ENCODE measurements at places on chromosomes 6 and 20.

DNA sequence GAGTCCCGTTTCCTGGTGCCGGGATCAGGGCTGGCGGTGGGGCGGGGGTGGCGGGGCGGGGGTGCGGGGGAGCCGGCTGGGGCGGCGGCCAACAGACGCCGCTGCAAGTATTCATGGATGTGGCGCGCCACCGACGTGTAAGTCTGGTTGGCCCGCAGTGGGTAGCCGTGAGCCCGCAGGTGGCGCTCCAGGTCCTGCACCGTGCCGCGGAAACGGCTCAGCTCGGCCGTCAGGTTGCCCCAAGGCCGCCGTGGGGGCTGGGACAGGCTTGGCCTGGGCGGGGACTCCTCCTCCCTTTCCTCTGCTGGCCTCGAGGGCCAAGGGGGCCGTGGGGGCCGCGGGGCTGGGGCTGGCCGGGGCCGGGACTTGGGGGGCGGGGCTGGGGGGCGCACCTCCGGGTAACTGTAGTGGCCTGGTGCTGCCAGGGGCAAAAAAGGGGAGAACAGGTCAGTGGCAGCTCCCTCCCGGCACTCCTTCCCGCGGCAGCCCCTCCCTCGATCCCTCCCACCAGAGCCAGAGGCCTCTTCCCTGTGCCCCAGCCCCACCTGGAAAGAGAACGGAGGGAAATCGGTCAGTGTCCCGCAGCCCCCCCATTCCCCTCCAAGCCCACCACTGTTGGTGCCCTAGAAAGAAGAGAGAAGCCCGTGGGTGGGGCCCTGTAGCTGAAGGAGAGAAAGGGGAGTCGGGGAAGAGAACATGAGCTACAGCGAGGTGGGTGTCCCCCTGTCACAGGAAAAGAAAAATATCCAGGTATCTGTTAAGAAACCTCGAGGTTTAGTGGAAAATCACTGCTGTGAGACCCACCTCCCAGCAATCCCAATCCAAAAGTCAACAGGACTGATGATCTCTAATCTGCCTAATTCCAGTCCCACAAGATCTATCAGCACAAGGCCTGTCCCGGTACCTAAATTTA is 21.3 kb downstream of the TNXB start:
- DNase-seq: peak; percentile 68

GRCh38 chr6:26021350-26022131 is 58.9 kb downstream of the TRIM38 start:
- peak; percentile 87 for DNase-seq

DNA sequence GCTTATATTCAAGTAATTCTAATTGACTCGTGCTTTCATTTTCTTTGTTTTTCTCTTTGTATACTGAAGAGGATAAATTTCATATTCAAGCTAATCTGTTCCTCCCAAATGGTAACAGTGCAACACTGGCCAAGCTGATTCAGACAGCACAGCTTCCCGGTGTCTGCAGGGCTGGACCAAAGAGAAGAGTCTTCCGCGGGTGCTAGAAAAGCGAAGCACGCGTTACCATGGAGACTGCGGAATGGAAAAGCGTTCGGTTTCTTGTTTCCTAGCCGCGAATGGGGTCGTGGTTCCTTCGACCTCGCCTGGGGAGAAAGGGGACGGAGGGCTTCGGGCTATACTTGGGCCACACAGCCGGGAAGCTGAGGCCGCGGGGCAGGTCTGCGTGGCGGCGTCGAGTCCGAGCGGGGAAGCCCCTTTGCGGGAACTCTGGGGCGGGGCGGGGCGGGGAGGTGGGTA is 6.2 kb upstream of the ZNF311 start:
- DNase-seq: no peak

DNA sequence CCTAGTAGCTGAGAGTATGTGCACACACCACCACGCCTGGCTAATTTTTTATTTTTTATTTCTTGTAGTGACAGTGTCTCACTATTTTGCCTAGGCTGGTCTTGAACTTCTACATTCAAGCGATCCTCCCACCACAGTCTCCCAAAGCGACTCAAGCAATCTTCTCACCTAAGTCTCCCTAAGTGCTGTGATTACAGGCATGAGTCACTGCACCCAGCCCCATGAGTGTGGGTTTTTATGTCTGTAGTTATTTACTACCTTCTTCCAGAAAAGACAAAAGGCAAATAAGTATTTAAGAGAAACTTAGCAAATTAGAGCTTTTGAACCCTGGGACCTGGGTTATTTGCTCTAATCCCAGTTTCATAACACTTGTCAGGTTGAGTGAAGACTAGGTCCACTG is 92.3 kb upstream of the HCRTR2 start:
- no peak for DNase-seq

GRCh38 chr20:1394686-1395085 is 1.8 kb upstream of the FKBP1A start:
- DNase-seq: no peak

DNA sequence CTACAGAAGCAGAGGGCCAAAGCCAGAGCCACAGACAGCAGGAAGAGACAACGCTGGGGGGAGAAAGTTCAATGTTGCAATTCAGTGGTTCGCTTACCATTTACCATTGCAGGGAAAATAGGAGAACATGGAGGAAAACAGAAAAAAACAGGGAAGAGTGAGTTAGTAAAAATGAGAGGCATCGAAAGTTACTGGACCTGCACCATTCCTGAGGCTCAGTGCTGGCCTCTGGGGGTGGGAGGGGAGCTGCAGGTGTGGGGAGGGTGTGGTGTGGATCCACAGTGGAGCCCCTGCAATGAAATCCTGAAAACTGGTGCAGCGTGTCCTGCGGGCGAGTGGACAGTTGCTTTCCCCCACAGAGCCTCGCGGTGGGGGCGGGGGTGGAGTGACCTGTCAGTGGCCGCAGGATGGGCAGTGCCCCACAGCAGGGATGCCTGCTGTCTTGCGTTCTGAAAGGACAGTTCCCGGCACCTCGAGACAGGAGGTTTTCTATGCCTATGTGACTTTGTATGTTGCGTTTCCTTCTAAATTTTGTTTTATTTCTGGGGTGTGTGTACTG is 5.7 kb downstream of the TMEM181 start:
- DNase-seq: no peak

DNA sequence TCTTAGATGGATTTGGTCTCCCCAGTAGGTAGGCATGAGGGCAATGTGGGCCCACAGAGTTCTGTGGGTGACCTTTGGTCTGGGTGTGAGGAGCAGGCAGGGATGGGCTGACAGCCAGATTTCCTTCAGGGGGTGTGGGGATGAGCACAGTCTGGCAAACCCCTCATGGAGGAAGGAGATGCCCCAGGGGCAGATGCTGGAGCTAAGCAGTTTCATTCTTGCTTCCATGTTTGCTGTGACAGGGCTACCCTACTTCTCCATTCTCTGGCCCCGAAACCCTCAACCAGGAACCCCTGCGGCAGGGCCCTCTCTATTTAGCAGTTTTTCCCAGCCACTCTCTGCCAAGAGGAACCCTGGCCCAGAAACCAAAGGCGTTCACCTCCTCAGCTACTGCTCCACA is 40.4 kb downstream of the GCLC start:
- no peak for DNase-seq

- DNase-seq: no peak
These were observed 104.6 kb upstream of the TNFAIP3 start for GRCh38 chr6:137762168-137763090.

DNA sequence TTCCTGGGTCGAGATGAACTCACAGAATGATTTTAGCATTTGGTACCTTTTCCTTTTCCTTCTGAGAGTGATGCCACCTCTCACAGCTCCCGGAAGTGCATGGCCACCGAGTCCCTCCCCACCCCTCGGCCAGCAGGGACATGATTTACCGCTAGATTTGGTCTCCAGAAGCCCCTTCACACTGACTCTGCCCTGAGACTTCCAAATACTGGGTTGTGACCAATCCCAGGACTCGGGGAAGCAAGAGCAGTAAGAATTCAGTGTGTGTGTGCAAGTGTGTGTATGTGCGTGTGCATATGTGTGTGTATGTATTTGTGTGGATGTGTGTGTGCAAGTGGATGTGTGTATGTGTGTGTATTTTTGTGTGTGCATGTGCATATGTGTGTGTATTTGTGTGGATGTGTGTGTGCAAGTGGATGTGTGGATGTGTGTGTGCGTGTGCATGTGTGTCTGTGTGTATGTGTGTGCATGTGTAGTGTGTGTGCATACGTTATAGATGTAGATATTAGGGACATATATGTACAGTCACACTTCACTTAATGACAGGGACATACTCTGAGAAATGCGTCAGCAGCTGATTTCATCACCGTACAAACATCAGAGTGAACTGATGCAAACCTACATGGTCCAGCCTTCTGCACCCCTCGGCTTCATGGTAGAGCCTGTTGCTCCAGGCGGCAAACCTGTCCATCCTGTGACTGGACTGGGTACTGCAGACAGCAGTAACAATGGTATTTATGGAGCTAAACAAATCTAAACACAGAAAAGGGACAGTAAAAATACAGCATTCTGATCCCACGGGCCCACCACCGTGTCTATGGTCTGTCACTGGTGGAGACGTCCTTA is 374.5 kb downstream of the TAF4 start:
- DNase-seq: no peak

GRCh38 chr6:136963259-136963658 is 41.2 kb downstream of the SLC35D3 start:
- DNase-seq: no peak

- DNase-seq: no peak
These were observed 5.9 kb downstream of the CASS4 start for GRCh38 chr20:56417911-56418310.

- no peak for DNase-seq
These were observed 127.4 kb downstream of the ADGRG6 start for GRCh38 chr6:142429195-142429594.

DNA sequence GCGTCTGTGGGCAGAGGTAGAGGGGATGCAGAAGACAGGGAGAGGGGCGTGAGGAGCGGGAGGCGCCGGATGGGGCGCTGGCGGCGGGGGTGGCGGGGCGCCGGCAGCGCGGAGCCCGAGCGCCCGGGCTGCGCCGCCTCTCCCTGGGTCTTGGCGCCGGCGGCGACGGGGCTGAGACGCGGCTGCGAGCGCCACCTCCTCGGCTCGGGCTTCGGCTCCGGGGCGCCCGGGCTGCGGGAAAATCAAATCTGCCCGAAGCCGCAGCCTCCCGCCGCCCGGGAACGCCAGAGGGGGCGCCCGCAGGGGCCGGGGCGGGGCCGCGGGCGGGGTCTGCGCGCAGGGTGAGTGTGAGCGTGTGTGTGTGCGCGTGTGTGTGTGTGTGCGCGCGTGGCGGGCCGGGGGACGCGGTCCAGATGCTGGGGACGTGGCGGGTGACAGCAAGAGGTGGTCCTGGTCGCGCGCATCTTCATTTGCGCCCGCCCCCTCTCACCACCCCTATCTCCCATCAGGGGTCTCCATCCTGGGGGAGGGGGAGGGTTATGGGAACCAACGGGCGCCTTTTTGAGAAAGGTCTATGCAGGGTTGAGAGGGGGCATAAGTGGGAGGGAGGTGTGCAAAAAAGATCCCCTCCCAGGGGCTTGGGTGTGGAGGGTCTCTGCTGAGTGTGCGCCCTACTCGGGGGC is 646 bp upstream of the CPNE5 start:
- DNase-seq: peak; percentile 41

DNA sequence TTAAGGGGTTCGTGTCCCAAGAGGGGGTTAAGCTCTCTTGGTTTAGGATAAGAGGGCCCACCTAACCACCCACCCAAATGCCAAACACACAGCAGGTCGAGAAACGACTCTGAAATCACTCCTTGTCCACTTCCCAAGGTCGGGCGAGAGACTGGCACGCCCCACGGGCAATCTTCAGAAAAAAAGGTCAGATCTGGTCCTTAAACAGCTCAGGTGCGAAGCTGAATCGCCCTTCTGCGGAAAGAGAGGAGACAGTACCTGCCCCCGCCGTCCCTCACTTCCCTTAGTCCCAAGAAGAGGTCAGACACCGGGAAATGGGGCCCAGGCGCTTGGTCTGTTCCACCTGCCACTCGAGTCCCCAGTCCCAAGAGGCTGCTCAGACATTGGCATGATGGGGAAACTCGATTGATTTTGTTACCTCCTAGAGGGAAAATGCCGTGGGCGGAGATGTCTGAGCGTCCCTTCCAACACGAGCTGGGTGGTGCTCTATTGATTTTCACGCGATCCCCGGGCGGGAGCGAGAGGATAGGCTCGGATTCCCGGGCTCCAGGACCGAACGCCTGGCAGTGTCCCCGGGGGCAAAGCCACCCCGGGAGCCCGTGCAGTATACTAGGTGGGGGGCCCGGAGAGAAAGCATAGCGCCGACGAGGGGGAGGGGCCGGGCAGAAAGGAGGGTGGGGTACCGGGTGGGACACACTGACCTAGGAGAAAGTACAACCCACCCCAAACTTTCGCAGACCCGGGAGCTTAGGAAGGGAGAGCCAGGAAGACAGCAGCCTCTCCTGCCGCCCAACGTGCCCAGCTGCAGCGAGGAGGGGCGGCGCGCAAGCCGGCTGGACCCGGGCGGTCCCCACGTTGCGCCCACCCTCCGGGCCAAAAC is 1.1 kb upstream of the SAMD5 start:
- DNase-seq: no peak

DNA sequence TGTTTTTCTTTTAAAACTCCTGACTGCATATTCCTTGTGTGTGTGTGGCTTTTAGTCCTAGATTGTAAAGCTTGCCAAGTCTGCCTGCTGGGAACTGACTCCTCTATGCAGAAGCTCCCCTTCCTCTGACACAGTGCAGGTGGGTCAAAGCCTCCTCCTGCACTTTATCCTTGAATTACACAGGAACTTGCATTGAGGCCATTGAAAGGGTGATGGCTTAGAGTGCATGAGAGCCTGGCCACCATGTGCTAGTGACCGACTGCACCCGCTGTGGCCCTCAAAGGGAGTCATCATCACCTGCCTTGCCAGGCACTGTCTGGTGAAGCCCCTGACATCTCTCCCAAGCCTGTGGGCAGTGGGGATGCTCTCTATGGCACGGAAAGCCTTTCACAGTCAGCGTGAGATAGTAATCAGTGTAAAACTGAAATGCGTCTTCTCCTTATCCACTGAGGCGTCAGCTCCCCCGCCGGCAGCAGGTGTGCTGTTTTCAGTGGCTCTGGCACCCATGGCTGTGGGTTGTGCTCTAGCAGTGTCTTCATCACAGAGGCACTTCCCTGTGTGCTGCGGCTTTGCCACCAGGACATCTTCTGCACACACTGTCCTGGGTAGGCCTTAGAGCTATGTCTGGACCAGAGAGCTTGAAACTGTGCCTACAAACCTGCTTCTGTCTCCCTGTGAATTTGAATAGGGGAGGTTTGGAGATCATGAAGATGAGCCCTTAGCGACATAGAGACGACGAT is 87.9 kb downstream of the THBS2 start:
- no peak for DNase-seq

GRCh38 chr20:16434062-16434664 is 139.1 kb downstream of the KIF16B start:
- peak; percentile 56 for DNase-seq

GRCh38 chr20:23459461-23460150 is 6.9 kb upstream of the CST11 start:
- DNase-seq: no peak

DNA sequence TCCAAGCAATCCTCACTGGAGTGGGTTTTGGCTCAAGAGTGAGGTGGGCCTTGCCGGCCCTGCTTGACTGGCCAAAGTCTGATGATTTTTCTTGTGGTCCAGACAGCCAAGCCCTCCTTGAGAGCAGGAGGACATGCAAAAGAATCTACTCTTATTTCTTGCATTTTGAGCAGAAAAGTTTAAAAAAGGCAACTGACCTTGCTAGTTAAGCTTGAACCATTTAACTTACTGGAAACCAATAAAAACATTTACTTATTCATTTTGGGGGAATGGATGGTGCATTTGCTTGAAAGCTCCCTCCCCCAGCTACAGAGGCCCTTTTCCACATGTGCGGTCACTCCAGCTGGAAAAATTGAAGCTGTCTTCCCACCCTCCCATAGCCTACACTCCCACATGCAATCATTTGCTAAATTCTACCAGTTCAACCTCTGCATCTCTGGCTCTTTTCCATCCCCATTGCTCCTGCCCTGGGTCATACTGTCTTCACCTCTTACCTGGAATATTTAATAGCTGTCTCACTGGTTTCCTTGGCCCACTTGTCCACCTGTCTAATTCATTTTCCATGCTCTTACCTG is 527.9 kb downstream of the DHX35 start:
- DNase-seq: no peak

GRCh38 chr6:126170978-126171382 is 168.9 kb upstream of the CENPW start:
- no peak for DNase-seq

Data from memory B cell (primary cell).